ENCODE measurements at places on chromosomes 7 and 10.

- DNase-seq: no peak
Measured at GRCh38 chr7:22184549-22185199, 172.3 kb downstream of the RAPGEF5 start.

GRCh38 chr10:121594623-121595350 lies 3.5 kb downstream of the FGFR2 start:
- no peak for DNase-seq

- DNase-seq: no peak
Measured at GRCh38 chr7:139603896-139604295, 80.4 kb downstream of the CLEC2L start.

DNA sequence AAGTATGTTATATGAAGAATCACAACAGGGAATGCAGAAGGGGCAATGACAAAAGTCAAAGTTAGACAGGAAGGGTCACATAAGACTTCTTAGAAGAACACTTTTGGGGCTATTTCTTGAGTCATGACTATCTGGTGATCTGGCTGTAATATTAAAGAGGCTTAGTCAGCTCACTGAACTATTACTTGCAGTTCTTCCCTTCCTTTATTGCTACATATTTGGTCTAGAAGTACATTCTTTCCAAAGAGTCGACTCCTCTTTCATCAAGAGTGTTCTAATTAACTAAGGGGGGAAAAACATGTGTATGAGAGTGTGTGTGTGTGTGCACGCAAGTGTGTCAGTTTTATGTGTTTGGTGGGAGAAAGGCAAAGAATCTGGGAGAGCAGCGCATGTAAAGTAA lies 247.3 kb upstream of the LRRTM3 start:
- DNase-seq: no peak

DNA sequence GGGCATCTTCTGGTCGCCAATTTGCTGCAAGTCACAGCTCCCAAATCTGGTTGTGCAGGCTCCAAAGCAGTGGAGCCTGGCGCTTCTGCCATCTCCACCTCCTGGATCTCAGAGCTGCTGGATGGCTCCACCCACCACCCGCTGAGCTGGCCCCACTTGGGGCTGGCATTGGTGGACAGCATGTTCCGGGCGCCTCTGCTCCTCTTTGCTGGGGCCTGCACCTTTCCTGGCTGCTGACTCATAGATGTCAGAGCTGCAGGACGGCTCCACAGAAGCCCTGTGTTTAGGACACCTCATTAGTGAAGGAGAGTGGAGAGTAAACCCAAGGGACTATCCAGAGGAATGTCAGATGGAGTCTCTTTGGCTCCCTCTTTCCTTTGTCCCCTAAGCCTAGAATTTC lies 27.4 kb downstream of the MAPK8 start:
- DNase-seq: no peak

GRCh38 chr7:142454862-142455261 lies 197.0 kb upstream of the PRSS58 start:
- no peak for DNase-seq

DNA sequence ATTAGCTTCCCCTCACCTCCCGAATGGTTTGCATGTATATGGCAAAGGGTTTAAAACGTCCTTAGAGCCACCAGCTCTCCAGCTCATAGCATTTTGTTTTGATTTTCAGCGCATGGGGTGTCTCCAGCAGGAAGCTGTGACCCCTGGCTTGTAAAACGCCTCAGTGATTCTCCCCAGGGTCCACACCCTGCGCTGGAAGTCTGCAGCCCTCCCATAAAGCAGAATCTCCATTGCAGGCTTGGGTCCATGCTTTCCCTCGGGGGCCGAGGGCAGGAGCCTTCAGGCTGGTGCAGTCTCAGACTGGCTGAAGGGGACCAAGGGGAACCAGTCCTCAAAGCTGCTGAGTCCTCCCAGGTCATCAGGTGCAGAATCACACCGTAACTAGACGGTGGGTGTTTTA lies 109.7 kb downstream of the VIPR2 start:
- no peak for DNase-seq

DNA sequence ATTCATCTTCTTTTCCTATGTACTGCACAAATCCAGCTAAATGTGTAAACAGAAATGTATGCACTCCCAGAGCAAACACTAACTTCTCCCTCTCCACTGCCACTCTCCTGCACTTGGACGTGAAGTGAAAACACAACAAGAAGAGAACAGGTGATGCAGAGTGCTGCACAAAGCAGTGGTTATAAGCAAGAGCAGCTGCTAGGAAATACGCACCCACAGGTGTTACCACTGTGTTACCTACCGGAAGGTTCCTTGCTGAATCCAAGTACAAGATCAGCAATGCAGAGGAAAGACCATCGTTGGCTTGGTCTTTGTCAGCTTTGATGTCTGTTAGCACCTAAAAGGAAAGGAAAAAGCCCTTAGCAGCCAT lies 54.6 kb upstream of the NCAPG2 start:
- DNase-seq: no peak

GRCh38 chr7:143973870-143974416 lies 19.3 kb downstream of the OR2F1 start:
- no peak for DNase-seq

- DNase-seq: no peak
Measured at GRCh38 chr7:150453181-150453580, 2.8 kb downstream of the GIMAP8 start.

DNA sequence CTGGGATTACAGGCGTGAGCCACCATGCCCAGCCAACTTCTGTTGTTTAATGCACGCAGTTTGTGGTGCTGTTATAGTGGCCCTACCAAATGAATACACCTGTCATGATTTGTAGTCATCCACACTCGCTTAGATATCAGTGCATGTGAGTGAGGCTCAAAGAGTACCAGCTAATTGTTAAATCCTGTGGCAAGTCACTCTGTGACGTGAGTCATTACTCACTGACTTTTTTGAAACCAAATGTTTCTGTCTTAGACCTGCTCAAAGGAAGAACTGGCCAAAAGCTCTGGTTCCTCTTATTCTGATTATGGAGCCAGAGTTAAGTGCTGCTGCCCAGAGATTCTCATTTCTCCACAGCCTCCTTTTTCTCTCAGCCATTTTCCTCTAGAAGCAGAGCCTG lies 109.4 kb downstream of the PRKAG2 start:
- no peak for DNase-seq

DNA sequence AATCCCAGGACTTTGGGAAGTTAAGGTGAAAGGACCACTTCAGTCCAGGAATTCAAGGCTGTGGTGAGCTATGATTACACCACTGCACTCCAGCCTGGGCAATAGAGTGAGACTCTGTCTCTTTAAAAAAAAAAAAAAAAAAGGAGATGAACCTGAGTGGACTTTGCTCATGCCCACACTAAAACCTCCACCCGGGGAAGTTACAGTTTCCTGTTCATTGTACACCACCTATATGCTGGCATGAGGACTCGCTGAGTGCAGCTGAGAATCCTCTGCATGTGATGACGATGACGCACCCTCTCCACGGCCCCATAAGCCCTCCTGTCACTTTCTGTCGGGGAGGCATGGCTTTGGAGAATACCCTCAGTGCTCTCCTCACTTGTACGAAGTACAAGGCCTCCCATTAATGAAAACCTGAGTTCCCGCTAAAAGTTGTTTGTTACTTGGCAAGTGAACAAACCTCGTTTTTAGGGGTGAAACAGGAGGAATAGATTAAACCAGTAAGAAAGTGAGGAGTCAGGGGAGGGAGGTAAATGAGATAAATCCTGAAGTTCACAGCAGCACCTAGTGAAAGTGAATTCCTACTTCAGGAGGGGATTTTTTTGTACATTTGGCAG lies 15.9 kb downstream of the TMEM176B start:
- DNase-seq: no peak

- DNase-seq: no peak
Measured at GRCh38 chr7:6016653-6016966, 7.5 kb downstream of the AIMP2 start.

DNA sequence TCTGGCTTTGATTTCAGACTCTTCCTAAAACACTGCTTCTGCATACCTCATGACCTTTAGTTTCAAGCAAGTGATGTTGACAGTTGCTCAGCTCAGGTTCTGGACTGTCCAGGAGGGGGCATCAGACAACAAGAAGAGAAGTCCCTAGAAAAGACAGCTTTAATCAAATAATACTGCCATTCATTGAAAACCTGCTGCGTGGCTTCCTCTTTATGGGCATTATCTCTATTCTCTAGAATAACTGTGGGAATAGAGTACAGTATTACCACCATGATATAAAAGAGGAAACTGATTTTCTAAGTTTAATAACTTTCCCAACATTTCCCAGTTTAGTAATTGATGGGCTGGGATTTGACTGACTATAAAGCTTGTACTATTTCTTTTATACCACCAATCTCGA lies 170.4 kb downstream of the SNX13 start:
- no peak for DNase-seq

DNA sequence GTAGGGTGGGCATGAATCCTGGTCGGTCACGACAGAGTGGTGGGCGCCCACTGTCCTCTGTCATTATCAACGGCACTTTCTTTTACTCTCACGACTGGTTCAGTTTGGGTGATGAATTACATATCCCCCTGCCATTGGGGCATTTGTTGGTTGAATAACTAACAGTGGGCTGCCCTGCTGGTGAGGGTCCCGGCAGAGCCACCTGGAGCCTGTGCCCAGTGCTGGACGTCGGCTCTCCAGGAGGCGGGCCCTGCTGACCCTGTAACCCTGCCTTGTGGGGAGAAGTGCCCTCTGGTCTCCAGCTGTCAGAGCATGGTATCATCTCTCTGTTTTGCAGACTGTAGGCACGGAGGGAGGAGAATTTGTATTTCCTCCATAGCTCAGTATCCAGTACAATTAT lies 199.1 kb downstream of the GLRX3 start:
- no peak for DNase-seq

GRCh38 chr10:24897326-24897926 lies 55.0 kb downstream of the PRTFDC1 start:
- DNase-seq: no peak

- DNase-seq: no peak
Measured at GRCh38 chr7:91657483-91658071, 222.9 kb downstream of the MTERF1 start.

GRCh38 chr7:150663802-150664494 lies 21.6 kb upstream of the GIMAP2 start:
- no peak for DNase-seq

DNA sequence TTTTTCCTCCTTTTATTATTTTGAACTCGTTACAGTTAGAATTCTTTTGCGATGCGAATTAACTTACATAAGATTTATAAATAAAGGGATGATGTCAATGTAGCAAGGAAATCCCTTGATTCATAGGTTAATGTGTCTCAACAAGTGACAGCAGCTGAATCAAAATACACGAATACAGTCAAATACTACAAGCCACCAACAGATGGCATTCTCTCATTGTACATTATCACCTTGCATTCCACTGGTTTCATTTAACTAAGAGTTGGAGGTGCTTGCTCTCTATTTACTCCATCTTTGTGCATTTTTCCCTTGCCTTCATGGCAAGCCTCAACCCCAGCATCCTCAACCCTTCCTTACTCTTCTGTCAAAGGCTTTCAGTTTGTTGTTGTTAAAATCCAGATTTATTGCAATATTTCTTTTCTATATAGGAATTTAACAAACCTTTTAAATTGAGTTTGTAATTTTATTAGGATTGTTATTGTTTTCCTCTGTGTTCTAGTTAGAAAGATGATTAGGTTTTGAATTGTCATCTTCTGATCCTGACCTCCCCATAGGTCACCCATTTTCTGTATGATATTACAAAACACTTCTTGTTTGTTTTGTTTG lies 78.3 kb downstream of the SLC25A40 start:
- no peak for DNase-seq

DNA sequence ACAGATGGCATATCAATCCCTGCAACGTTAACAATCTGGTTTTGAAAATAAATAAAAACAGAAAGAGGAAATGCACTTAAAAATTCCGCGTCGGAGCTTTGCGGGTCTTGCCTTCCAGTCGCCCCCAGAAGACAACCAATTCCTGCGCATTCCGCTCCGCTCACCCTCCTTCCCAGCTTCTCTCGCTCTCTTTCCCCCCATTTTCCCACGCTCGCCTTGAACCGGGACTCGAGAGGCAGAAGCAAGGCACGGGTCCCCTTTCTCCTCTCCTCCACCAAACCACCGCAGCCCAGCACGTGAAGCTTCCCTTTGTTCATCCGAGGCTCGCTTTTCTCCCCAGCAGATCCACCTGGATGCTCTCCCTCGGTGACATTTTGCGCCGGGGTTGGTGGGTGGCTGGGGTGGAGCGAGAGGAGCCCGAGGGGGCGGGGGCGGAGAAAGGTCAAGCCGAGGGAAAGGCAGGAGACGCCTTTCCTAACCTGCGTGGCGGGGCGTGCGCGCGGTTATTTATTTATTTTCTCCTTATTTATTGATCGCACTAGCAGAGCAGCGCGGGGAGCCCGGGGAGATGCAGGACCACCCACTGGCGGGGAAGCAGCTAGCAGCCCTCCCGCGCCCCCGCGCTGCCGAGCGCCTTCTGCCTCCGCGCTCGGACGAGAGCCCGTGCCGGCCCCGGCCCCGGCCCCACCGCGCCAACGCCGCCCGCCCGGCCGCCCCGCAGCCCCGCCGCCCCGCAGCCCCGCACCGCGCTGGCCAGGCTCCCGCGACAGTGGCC lies at the start of gene KCND2:
TSS of gene KCND2 (plus strand) at position 475 of the 775 bp plus-strand sequence.
- no peak for DNase-seq

- no peak for DNase-seq
Measured at GRCh38 chr7:1514407-1514806, 10.2 kb upstream of the INTS1 start.

Data from activated CD4-positive, alpha-beta T cell treated with anti-CD3 and anti-CD28 coated beads, Interleukin-2, amount 50 U/mL, for 24 hours (primary cell).